GM04503 (cell line): ENCODE measurements at places on chromosomes 12 and 14.

GRCh38 chr12:115872212-115872611 lies 405.3 kb downstream of the MED13L start:
- DNase-seq = no peak

DNA sequence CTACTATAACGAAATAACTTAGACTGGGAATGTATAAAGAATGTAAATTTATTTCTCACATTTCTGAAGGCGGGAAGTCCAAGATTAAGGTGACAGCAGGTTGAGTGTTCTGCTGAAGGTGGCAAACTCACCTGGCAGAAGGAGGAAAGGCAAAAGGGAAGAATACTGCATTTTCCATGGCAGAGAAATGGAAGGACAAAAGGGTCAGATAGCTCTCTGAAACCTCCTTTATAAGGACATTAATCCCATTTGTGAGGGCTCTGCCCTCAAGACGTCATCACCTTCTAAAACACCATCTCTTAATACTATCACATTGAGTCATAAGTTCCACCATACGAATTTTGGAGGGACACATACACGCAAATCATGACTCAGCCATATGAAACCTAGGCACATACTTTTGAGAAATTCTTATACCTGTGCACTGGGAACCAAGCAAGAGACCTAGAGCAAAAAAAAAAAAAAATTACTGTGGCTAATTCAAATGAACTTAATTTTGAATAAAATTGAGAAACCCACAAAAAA lies 1669.3 kb upstream of the FLRT2 start:
- DNase-seq = no peak

DNA sequence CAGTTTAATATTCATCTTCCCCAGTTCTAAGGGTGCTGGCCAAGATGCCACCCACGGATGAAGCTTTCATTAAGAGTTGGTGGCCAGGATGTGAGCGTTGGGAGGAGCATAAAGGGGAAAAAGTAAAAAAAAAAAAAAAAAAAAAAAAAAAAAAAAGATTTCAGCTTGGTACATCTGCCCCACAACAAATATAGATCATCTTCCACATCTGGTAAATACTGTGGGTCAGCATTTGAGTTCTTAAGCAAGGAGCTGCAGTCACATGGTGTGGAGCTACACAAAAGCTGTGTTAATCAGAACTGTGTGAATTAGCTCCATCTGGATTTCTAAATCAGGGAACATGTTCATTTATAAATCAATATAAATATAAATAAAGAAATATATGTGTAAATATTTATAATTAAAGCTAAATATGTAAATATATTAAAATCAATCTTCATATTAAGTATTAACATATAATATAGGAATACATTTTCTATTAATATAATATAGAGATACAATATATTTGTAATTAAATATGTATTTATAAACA lies 262.3 kb downstream of the NUAK1 start:
- no peak for DNase-seq

GRCh38 chr14:85180876-85181275 lies 349.1 kb upstream of the FLRT2 start:
- no peak for DNase-seq

DNA sequence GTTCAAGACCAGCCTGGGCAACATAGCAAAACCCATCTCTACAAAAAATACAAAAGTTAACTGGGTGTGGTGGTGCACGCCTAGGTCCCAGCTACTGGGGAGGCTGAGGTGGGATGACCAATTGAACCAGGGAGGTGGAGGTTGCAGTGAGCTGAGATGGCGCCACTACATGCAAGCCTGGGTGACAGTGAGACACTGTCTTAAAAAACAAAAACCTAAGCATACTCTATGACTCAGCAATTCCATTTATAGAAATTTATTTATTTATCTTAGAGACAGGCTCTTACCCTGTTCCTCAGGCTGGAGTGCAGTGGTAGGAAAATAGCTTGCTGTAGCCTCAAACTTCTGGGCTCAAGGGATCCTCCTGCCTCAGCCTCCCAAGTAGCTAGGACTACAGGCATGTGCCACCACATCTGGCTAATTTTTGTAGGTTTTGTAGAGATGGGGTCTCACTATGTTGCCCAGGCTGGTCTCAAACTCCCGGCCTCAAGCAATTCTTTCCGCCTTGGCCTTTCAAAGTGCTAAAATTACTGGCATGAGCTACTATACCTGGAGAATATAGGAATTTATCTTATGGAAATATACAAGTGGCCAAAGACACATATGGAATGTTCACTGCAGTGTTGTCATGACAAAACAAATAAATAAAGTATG lies 43.3 kb downstream of the NCKAP5L start:
- peak; percentile 11 for DNase-seq

DNA sequence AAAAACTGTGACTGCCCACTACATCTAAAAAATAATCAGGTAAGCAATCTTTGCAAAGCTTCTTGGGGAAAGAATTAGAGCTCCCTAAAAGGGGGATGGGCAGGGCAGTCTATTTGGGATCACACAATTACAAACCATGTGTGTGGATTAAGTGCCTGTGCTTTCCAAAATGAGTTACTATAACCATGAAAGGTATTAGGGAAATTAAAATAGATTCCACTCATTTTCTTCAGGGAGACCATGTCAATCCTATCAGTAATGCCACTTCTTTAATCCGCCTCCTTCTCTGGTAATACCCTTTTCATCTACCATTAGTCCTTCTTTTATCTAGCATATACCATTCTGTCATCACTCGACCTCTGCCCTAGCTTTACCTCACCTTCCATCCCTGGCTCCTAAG lies 53.7 kb downstream of the PAWR start:
- DNase-seq = no peak

DNA sequence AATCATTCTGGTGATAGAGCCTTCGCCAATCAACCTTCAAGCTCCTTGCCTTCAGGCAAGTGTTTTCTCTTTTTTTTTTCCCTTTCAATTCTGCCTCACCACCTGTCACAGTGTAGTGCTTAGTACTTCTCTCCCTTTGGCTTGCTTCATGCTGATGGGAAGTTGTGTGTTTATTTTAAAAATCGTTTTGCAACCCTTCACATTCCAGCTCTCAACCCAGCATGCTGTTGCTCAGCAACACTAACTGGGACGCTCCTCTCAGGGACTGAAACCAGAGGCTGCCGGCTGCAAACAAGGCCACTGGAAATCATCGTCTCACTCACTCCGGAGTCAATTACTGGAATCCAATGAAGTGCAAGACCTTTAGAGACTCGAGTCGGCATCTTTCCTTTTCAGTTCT lies 342.7 kb downstream of the PRKD1 start:
- DNase-seq = peak; percentile 73

- no peak for DNase-seq
Measured at GRCh38 chr14:50070840-50071548, 45.4 kb downstream of the VCPKMT start.

DNA sequence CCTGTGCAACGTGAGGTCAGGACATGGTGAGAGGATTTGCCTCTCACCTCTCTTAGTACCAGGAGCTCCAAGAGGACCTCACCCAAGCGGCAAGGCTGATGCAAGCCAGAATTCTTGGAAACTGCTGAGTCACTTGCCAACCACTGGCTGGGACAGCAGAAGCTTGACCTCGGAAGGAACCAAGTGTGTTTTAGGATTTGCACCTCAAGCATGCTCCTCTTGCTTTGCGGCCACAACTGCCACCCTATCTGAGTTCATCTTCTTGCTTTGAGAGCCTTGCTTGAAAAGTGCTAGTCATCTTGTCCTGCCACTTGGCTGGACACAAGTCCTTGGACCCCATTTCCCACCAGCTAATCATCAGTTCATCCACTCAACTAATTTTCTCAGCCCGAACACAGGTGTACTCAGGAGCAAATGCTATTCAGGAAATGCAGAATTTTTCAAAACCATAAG lies 195.8 kb downstream of the SLC25A21 start:
- no peak for DNase-seq

DNA sequence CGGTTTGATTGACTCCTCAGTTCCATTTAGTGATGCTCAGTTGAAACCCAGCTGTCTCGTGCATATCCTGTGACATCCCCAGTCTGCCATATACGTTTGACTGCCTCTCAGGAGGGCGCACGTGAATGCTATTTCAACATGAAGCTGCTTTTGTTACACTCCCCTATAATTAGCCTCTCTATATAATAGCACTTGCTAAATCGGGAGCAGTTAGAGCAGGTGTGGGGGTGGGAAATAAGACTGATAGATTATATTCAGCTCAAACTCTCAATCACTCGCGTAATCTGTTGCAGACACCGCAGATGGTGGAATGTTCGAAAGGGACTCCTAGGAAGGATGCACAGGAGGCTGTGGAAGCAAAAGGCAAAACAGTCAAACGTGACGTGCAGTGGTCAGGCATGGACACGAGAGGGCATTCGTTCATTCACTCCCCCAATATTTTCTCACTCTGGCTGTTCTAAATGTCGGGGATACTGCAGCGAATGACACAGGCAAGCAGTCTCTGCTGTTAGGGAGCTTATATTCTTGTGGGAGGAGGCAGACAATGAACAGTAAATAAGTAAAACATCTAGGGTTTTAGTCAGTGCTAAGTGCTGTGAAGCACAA lies 29.8 kb downstream of the KCNA1 start:
- no peak for DNase-seq

DNA sequence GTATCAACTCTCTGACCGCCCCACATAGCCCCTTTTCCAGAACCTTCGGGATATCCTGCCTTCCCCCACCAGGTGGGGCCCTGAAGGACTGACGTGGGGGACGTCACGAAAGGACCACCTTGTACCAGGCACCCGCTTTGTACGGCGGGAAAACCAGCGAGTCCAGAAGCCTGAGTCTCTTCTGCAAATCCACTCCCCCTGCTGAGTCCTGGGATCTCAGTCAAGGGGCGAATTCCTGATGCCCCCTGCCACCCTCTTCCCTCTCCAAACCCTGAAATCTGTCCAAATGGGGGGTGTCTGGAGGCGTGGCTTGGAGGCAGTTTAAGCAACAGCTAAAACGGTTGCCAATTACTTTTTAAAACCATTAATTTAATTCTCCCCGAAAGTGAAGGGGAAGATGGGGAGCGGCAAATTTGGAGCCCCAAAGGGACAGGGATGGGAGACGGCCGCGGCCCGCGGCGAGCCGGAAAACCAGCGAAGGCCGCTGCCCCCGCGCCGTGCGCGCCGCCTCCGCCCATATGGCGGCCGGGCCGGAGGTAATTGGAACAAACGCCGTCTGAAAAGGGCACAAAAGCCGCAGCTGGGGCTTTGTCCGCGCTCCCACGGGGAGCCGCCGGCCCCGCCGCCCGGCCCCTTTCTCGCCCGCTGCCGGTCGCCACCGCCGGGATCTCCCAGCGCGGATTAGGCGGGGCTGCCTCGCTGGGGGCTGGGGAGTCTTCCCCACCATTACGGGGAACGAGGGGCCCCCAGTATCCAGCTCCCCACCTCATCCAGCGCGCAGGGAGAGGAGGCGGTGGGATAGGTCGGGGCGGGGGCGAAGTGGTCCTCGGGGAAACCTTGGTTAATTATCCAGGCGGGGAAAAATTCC lies 6.6 kb downstream of the LHX5 start:
- DNase-seq = no peak

DNA sequence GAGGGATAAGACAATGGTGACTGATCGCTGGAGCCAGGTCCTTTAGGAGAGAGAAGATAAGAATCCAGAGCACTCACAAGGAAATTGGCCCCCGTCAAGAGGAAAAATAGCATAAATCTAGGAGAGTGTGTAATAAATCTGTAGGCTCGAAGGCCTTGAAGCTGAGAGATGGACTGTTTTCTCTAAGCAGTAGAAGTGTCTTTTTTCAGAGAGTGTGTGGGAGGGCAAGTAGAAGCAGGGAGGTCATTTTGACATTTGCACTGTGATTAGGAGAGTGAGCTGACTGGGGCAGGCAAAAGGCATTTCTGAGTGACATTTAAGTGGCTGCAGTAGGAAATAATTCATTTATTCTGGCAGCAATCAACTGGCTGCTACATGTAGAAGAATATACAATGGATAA lies 78.0 kb upstream of the DDHD1 start:
- DNase-seq = no peak

GRCh38 chr12:54159589-54159988 lies 29.2 kb downstream of the SMUG1 start:
- DNase-seq = no peak

GRCh38 chr12:46266869-46267574 lies 1.8 kb downstream of the SLC38A1 start:
- DNase-seq = peak; percentile 11

DNA sequence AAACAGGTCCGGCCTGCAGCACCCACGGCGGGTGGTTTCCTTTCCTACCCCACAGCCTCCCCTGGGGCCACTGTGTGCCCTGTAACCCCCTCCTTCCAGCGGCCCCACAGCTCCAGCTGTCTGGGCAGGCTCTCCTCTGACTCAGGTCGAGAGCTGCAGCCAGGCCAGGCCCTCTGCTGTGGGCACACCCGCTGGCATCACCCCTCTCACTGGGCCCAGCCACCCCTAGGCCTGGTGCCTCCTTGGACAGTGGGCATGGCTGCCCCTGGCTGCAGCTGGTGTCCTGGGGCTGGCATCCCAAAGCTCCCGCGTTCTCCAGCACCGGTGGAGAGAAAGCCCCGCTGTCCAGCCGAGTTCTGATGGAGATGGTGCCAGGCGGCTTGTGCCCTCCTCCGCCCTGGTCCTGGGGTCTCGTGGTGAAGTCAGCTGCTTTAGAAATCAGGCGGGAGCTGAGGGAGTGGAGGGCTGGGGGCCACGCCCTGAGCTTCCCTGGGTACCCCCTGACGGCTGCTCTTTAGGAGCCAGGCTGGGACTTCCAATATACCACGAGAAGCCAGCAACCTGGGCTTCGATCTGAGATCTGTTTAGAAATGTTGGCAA lies 114.9 kb downstream of the KIF26A start:
- no peak for DNase-seq

DNA sequence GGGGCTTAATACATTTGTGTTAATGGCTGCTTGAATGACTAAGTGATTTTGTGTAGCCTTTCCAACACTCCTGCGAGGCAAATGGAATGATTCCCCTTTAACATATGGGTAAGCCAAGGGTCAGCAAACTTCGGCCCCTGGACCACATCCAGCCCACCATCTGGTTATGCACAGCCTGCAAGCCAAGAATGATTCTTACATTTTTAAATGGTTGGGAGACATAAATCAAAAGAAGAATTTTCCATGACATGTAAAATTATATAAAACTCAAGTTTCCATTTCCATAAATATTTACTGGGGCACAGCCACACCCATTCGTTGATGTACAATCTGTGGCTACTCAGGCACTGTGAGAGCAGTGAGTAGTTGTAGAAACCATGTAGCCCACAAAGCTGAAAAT lies 9.0 kb downstream of the SLC8B1 start:
- DNase-seq = peak; percentile 73

DNA sequence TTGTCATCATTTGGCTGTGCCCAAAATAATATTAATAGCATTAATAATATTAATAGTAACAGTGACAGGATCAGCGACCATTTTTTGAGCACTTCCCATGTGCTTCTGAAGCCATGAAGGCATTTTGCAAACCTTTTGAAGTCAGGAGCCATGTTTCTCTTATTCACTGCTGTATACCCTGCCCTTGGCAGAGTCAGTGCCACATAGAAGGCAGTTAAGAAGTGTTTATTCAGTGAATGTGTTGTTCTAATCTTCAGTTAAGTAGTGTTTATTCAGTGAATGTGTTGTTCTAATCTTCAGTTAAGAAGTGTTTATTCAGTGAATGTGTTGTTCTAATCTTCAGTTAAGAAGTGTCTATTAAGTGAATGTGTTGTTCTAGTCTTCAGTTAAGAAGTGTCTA lies 319.7 kb upstream of the NAV3 start:
- DNase-seq = no peak
